Activated naive CD8-positive, alpha-beta T cell treated with anti-CD3 and anti-CD28 coated beads, Interleukin-2, amount 10 ng/mL, durations not matched to agents 7 days and 5 days (primary cell): ENCODE measurements at places on chromosomes 1 and 21.

GRCh38 chr1:205214756-205215155 lies 3.3 kb upstream of the DSTYK start:
- no peak for DNase-seq

- DNase-seq = no peak
These were observed 33.0 kb downstream of the CACHD1 start for GRCh38 chr1:64502931-64503330.

DNA sequence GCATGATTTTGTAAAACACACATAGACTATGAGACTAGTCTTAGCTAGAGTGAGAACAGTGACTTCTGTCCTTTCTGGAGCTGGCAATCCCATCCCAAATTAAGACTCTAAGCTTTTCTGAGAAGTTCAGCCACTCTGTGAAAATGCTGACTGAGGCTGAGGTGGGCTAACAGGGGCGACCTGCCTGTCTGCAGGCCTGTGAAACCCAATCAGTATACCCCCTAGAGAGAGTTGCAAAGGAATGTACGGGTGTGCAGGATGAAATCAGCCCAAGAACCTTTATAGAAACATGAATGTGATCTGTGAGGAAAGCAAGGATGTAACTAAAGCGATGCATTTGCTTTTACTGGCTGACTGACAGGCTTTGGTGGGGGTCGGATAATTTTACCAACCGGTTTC lies 16.0 kb upstream of the TBX15 start:
- DNase-seq = no peak

GRCh38 chr1:203349773-203350524 lies 973 bp downstream of the FMOD start:
- no peak for DNase-seq

DNA sequence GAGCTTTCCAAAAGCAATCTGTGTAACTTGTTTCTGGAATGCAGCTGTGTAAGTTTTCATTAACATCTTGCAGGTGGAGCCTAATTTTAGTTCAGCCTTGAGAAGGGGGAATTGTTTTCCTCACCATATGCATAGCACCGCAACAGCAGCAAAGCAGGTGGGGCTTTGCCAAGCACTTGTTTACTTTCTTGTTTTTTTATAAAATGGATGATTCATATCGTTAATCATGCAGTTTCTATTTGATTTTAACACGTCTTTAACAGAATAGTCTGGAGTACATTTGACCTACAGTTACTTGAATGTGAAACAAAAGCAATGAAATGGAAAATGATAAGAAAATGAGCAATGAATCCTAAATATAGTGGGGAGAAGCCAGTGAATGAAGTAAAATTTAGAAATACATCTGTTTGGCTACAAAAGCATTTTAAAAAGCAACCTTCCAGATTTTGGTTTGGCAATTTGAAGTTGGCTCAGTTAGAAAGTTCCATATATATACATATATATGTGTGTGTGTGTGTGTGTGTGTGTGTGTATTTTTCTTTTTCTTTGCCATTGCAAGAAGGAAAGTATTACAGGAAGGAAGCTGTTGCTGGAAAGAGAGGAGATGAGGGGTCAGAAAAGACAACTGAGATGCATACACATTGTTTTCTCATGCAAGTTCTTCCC lies 119.0 kb upstream of the ADGRL2 start:
- no peak for DNase-seq

GRCh38 chr1:54037476-54037875 lies 15.5 kb downstream of the TMEM59 start:
- no peak for DNase-seq

DNA sequence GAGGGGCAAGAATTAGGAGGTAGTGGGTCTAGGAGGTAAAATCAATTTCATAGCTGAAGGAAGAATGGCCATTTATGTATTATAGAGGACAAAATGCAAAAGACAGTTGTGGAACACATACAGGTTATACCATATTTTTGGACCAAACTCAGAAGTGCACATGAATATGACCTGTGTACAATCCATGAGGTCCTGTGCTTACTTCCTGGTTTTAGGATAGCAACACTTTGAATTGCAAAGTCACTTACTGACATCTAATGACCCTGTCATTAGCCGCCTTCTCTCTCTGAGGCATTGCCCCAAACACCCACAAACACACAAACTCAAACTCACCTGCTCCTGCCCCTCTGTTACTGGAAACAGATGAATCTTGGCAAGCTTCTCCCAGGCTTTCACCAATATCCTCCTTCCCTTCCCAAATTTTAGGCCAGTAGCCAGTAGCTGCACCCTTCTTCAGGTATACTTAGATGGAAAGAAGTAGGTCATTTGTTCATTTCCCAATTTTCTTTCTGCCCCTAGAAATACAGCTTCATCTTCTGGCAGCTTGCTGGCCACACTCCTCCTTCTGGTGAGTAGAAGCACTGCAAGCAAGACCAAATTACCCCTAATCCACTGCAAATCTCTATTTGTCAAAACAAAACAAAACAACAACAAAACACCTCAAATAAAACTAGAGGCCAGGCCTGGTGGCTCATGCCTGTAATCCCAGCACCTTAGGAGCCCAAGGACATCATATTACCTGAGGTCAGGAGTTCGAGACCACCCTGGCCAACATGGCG lies 13.7 kb upstream of the RPL5 start:
- DNase-seq = no peak

- DNase-seq = no peak
These were observed 7.7 kb upstream of the PAFAH2 start for GRCh38 chr1:26005434-26006105.

DNA sequence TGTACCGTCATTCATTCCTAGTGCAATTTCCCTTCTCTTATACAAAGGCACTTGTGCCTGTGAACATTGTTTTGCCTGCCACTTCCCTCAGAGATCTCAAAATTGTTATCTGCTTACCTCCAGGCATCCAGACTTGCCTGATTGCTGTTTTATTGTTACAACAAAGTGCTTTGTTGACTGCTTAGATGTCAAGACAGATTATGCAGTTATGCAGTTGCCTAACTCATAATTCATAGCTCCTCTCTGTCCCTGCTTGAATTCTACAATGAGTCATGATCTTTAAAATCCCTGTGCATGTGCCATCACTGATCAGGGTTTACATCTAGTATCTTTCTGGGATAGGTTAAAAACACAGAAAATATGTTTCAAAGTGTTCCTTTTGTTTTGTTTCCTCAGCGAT lies 24.5 kb downstream of the CXADR start:
- DNase-seq = no peak

DNA sequence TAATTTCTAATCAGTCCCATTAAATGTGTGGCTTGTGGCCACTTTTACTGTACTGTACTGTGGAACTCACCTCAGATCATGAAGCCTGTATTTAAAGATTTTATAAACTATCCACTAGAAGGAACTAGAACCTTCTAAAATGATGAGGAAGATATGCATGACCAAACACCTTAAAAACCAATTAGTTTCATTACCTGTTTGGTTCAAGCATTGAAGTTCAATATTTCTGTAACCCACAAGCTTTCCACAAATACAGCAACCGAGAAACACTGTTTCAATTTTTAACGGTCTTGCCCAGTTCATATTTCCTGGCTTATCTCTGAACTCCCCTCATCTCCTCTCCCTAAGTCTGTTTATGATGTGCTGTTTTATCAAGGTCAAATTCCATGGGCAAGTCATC lies 264.3 kb upstream of the PLD5 start:
- DNase-seq = no peak

DNA sequence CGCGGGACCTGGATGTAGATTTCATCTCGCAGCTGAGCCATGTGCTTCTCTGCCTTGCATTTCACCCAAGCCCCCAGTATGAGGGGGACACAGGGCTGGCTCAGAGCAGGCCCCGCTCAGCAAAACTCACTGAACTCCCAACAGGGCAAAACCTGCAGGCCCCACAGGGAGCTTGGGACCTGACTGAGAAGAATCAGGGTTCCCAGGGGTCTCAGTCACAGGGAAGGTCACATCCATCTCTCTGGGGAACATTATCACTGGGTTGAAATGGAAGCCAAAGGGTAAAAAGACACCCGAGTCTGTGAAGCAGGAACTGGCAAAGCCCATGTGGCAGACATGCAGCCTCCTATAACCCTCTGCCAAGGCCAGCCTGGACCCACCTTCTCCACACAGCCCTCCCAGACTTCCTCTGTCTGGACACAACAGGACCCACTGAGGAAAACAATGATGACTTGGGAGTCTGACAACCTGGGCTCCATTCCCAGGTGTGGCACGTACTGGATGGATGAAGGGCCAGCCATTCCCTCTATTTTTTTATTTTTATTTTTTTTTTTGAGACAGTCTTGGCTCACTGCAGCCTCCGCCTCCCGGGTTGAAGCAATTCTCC lies 11.7 kb downstream of the HSPG2 start:
- DNase-seq = no peak

GRCh38 chr1:11777658-11778322 lies 15.8 kb downstream of the C1orf167 start:
- no peak for DNase-seq
